ENCODE measurements at places on chromosomes 16 and 17.

- peak; percentile 89 for DNase-seq
These were observed at the start of gene CISD3 for GRCh38 chr17:38729886-38730525. Gene CISD3 (plus strand): TSS chr17:38730341. CDS start chr17:38730359, 18 bp downstream.

DNA sequence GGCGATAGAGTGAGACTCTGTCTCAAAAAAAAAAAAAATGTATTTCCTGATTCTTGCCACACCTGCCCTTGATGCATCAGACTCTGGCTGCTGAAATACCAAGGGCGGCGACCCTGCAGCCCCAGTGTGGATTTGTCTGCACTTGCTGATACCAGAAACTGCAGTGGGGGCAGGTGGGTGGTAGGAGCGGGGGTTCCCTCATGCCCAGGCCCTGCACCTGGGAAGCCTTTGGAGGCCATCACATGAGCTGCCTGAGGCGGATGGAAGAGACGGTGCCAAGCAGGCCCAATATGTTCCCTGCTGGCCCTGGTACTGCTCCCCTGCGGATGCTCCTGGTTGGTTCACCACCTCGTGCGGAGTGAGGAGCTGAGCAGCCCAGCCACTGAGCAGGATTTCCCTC is 50.6 kb downstream of the MARF1 start:
- DNase-seq, result no peak

DNA sequence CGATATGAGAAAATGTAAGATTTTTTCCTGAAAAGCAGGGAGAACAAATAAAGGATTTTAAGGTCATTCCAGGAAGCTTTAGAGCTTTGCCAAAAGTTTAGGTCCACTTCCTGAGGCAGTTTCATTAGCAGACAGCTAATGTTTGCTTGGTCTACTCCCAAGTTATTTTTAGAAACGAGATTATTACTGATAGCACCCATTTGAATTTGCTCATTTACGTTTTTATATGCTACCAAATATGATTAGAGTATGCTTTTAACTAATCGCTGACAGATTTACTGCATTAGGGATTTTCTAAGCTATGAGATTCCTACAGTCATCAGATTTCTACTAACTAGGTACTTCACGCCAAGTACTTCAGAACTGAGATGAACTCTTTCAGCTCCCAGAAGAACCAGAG is 98.1 kb downstream of the WNT3 start:
- no peak for DNase-seq

DNA sequence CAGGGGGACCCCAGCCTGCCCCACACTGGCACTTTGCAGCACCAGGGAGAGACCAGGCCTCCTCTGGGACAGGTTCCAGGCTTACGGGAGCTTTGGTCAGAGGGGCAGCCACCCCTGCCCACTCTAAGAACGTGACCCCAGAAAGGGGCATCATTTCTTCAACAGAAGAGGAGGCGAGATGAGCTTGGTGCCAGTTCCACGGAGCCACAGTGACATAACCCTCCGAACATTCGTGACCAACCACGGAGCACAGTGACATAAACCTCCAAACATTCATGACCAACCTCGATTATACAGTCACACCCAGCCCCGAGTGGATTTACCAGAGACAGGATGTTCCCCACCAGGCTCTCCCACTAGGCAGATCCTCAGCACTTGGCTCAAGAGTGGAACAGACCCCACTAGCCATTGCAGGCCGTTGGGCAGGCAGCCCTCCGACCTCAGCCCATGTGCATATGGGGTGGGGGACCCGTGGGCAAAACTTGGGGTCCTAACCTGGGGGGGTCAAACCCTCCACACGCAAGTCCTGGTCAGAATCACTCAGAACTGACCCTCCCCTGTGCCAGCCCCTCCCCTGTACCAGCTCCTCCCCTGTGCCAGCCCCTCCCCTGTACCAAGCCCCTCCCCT is 112.9 kb downstream of the METRNL start:
- no peak for DNase-seq

- DNase-seq, result no peak
These were observed 33.8 kb upstream of the CRISPLD2 start for GRCh38 chr16:84785843-84786581.

GRCh38 chr16:17251496-17251895 is 219.3 kb downstream of the XYLT1 start:
- DNase-seq, result no peak

DNA sequence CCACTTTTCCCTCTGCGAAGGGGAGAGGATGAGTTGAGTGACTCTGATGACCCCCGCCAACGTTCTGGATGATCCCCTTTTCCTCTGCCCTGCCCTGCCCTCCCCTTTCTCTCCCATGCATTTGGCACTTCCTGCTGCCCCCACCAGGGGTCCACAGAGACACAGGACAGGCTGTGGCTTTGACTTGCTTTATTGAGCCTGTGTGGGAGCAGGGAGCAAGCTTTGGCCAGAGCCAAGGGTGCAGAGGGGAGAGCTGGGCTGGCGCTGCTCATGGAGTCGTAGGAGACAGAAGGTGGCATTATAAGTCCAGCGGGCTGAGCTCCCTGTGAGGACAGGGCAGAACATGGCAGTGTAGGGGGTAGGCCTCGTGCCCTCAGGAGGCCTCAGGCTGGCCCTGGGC is 1.6 kb downstream of the PPY start:
- no peak for DNase-seq

DNA sequence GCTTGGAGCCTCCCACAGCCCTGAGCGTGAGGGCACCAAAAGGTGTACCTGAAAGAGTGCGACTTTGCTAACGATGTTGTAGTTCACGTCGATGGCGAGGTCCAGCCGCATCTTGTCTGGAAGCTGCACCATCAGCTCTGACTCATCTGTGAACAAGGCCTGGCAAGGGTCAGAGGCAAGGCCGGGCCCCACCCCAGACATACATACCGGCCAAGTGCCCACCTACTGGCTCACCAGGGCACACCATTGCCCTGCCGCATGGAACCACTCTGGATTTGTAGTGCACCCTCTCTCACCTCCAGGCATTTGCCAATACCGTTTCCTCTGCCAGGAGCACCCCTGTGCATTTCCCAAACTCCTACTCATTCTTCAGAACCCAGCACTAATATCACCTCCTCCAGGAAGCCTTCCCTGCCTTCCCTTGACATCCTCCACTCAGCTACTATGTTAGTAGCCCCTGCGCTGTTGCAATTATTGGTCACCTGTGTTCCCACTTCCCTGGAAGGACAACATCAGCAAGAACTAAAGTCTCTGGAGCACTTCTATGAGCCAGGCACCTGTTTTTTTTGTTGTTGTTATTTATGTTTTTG is 69.4 kb downstream of the CNGB1 start:
- DNase-seq, result no peak

- no peak for DNase-seq
These were observed 34.8 kb upstream of the ERN1 start for GRCh38 chr17:64164596-64165285.

DNA sequence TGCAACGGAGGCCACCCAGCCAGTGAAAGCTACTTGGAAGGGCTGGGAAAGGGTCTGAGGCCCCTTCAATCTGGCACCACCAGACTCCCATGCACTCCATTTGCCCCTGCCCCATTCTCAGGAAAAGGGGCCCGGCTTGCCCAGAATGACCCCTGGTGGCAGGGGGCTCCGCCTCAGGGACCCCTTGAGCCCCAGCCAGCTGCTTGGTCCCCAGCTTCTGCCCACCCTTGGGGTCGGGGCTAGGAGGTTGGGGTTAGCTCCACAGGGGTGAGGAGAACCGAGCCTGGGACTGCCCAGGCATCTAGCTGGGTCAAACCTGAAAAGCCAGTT is 1.3 kb downstream of the RHBDF1 start:
- DNase-seq, result no peak

- DNase-seq, result no peak
These were observed 105.8 kb downstream of the NOG start for GRCh38 chr17:56699186-56699894.

GRCh38 chr16:66905633-66906539 is 12.8 kb downstream of the CDH16 start:
- peak; percentile 43 for DNase-seq

GRCh38 chr17:34261568-34262337 is 6.7 kb downstream of the CCL2 start:
- no peak for DNase-seq

DNA sequence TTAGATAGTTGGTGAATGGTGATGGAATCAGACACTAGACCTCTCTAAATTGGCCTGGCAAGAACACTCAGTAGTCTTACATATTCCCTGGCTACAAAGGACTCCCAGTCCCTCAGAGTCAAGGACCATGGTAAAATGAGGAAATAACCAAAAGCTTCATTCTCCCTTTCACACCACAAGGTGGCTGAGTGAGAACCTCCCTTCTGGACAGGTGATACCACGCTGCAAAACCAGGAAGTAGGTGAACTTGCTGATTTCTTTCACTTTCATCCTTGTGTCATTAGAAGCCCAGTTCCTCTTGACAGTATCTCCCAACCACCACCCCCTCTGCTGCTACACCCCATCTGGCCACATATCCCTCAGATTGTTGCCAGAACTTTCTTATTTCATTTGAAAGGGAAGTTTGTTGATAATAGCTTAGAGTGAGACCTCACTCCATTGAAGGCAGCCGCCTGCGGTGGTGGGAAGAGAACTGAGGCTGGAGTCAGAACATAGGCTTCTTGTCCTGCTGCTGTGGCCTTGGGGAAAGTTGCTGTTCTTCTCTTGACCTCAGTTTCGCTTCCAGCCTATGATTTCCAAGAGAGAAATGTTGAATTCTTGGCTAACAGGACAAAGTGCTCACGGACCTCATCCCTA is 290.6 kb upstream of the CCL2 start:
- no peak for DNase-seq

- no peak for DNase-seq
These were observed 2.2 kb downstream of the SDK2 start for GRCh38 chr17:73641826-73642600.

DNA sequence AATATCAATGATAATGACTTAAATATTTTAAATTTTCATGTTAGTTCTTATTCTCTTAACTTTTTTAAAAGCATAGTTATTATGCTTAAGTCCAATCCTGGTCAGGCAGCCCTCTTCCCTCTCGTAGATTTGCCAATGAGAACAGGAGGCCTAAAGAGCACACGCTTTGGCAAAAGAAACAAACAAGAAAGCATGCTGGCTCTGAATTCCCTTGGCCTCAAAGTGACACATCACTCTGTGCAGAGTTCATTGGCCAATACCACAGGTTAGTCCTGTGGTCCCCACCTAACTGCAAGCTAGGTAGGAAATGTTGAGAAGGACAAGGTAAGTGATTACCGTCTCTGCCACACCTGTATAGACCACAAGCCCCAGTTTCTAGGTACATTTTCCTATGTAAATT is 61.5 kb downstream of the MYO1D start:
- no peak for DNase-seq

GRCh38 chr16:7644811-7645210 is 312.2 kb downstream of the RBFOX1 start:
- DNase-seq, result no peak

GRCh38 chr16:84109598-84110335 is 7.0 kb downstream of the MBTPS1 start:
- DNase-seq, result no peak

DNA sequence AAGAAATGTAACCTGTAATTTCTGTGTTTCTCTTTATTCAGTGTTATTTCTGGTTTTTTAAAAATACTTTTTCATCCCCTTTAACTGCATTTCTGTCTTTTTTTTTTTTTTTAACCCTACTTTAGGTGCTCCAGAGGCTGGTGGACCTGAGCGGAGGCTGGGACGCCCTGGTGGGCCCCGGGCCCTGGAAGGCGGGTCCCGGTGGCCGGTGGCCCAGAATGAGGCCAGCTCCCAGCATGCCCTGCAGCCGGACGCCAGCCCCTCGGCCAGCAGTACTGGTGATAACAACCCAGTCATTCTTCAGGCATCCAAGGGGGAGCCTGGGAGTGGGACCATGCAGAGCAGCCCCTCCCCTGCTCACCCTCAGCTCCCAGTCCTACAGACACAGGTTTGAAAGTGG is 1.5 kb downstream of the SRCAP start:
- DNase-seq, result no peak

DNA sequence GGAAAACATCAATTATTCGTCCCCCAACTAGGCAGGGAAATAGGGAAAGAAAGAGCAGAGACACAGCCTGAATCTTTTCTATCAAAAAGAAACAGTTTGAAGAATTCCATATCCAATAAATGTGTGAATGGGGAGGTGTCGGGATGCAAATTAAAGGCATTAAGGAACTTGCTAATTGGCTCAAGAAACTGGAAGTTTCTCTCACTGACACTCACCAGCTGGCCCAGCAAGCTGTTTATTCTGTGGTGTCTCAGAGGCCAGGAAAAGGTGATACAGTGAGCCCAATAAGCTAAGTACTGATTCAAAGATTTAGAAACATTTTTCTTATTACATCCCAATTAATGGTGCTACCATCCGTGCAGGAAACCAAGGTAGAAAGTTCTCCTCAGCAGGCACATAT is 104.4 kb upstream of the CLEC3A start:
- DNase-seq, result no peak

DNA sequence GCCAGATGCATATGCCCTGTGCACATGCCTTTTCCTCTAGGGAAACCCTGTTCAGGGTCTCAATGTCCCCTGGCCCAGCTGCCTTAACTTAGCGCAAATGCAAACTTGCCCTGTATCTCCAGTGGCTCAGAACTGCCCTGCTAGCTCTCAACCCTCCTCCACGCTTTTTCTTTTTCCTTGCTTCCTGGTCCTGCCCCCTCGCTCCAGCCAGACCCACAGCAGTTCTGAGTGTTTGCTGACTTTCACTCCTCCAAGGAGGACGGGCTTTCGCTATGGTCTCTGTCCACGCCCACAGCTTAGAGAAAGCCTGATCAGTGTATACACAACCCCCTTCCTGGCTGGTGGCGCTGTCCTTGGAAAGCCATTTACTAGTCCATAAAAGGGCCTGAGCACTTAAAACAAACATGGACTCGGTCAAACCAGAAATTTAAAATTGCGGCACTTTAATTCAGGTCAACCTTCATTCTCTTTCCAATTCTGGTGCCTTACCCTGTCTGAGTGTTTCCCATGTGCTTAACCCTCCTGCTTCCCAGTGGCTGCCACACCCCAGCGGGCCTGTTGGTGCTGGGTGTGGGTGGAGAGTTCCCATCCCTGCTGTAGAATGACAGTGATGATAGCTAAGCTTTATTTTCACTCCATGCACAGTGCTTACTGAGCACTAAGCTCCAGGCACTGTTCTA is 15.6 kb upstream of the TMEM98 start:
- no peak for DNase-seq

DNA sequence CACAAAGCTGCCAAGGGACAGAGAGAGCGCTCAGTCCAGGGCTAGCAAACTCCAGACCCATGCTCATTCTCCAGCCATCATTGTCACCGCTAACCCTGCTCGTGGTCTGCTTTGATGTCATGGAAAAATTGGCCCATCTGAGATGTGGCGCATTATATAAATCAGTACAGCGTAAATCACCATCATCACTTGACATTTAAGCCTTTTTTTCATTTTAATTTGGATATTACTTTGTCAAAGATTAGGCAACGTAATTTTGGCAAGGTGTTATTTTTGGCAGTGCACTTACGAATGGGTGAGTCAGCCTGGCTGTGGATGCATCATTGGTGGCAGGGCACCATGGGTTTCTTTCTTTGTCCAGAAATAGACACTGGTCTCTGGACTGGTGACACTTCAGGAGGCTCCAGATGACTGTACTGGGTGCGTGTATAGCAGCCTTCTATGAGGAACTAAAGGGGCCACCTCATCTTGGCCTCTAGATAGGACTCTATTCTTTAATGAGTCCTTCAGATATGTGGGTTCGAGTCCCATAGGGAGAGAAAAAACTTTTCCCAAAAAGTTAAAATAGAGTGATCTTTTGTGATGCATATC is 166.3 kb downstream of the MSI2 start:
- peak; percentile 15 for DNase-seq

GRCh38 chr16:1097800-1098199 is 1.8 kb upstream of the C1QTNF8 start:
- DNase-seq, result no peak
